Regular cardiac myocyte (primary cell): ENCODE measurements at places on chromosomes 2 and 18. TPM values are rescaled to one million over a fixed set of nuclear protein-coding genes. Genes with fewer than 3 reads are reported as not detected.

The SERPINB3 gene
- not detected in 2 replicates for total RNA-seq

The NT5DC4 gene
- not detected in 2 replicates for total RNA-seq

The UGT1A10 gene
- not detected in 2 replicates for total RNA-seq

The DSC1 gene
- under 0.01 TPM in 1 of 2 replicates, not detected in the other for total RNA-seq

The IHH gene
- total RNA-seq, result not detected in 2 replicates

The SEH1L gene
- 62.9 and 88.8 TPM in 2 replicates for total RNA-seq

The CHRNA1 gene
- total RNA-seq, result 0.28 and 0.38 TPM in 2 replicates

The HTRA2 gene
- total RNA-seq, result 44.8 and 51.2 TPM in 2 replicates

The DLX1 gene
- total RNA-seq, result under 0.01 and 2.1 TPM in 2 replicates

The OTX1 gene
- total RNA-seq, result under 0.01 TPM in 1 of 2 replicates, not detected in the other

The PDE1A gene
- 58.5 and 96.4 TPM in 2 replicates for total RNA-seq

The ZBTB7C gene
- under 0.01 TPM in 1 of 2 replicates, not detected in the other for total RNA-seq

The KATNAL2 gene
- 0.96 and 2.5 TPM in 2 replicates for total RNA-seq

The NCKAP5 gene
- total RNA-seq, result 5.0 and 9.9 TPM in 2 replicates

The SPRED2 gene
- total RNA-seq, result 11.6 and 17.4 TPM in 2 replicates

The ZNF804A gene
- total RNA-seq, result under 0.01 and 0.38 TPM in 2 replicates
